ENCODE measurements at places on chromosomes 13 and 19.

DNA sequence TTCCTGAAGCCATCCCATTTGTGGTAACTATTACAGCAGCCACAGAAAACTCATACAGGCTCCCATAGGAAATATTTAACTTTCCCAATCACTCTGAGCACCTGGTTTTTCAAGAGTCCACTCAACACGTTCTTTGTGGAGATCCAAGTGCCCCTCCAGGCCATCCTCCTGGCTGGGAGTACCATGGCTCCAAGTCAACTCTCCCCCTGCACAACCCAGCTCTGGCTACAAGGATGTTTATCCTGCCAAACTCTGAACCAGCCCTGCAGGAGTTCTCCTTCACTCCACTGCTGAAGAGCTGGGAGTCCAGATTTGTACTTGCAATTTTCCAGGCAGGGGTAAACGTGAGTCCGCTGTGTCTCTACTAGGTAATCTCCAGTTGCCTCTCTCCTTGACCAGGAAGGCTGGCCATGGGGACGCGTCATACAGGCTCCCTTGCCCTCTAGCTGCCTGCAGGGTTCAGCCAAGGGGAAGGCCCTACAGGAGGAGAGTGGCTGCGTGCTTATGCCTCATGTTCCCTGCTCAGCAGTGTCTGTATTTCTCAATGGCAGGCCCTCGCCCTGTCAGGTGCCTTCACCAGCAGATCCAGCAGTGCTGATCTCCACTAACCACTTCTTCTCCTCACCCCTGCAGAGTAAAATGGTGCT lies 29.9 kb upstream of the ARGLU1 start:
- DNase-seq, result peak; percentile 16

- peak; percentile 26 for DNase-seq
Measured at GRCh38 chr13:66659701-66660467, 570.3 kb downstream of the PCDH9 start.

DNA sequence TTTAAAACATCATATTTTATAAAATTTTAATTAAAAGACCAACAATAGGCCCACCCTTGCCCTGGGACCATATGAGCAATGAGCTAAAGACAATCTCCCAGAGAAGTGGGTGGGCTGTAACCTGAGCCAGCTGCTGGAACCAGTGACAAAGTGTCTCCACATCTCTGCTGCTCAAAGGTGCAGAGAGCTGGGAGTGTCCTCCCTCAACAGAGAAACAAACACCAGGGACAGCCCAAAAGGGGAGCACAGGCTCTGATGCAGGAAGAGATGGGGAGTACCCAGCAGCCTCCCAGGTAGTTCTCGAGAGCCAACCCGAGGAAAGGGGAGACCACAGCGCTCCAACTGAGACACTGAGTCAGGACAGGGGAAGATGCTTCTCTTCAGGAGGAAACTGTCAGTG lies 39.1 kb downstream of the DOCK9 start:
- no peak for DNase-seq

GRCh38 chr13:61777899-61778298 lies 362.2 kb upstream of the PCDH20 start:
- DNase-seq, result no peak

- no peak for DNase-seq
Measured at GRCh38 chr19:42424712-42425131, 2.5 kb downstream of the LIPE start.

GRCh38 chr13:49806126-49806536 lies 13.6 kb upstream of the KPNA3 start:
- no peak for DNase-seq

DNA sequence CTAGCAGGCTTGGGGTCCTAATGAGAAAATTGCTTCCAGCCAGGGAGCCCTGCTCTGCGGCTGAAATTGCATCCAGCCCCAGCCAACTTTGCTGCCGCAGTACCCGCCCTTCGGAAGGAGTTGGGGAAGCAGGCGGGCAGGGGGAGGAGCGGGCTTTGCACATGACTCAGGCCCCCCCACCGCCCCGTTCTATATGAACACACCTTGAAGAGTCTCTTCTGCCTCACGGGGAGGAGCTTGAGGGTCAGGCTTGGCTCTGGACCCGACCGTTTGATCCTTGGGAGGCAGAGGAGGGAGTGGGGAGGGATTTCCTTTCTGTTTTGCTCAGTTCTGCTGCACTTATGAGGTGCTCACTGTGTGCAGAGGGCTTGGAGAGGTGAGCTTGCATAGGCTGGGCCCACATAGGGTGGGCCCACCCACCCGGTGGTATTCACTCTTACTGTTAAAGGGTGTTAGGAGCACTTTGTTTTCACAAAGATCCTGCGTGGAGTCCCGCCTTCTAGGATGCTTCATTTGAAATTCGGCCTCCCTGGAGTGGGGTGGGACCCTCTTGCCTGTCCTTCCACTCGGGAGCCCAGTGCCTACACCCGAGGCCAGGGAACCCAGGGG lies 46.5 kb downstream of the LYL1 start:
- no peak for DNase-seq

DNA sequence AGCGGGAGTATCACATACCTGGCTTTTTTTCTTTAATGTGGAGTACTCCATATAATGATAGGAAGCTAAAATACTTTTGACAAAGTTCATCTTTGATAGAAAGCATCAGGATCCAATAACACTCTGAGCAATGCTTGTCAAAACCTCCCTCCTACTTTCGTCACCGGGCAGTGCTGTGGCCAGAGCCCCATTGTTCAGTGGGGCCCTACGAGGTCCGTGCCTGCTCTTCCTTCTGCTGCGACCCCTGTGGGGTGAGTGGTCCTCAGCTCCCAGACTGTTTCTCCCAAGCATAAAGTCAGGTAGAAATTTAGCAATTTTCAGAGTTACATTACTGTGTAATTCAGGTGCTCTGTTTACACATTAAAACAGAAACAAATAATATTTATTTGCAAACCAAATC lies 51.2 kb downstream of the ANKRD10 start:
- DNase-seq, result no peak

DNA sequence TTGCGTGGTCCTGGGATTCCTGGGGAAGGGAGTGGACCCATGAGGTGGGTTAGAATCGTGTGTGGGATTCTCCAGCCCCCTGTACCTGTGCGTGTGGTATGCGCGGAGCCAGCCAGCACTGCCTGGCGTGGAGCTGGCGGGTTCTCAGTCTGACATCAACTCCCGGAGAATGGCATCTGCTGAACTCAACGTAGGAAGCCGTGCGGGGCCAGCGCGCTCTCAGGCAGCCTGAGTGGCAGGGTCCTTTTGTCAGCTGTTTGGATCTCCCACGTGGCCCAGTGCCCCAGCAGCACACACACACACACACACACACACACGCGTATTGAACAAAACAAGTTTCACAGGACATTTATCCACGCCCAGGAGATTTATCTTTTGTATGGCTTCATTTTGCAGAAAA lies 28.1 kb downstream of the ATP4B start:
- DNase-seq, result no peak

DNA sequence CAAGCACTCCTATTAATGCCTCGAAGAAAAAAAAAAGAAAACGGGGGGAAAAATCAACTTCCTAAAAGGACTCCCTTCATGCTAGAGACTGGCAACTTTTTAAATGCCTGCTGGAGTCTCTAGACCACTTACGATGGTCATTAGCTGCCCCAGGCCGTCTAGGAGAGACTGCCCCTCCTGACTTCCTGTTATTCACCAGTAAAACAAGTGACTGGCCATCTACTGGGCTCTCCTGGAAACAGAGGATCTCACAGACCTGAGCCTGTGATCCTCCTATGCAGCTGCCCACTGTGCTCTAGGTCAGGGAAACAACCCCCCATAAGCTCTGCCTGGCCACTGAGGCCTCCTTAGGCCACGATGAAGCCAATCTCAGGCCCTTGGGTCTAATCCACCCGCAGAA lies 7.4 kb downstream of the ZNF266 start:
- no peak for DNase-seq
